ENCODE measurements at places on chromosomes 4 and X. TPM values are rescaled to one million over a fixed set of nuclear protein-coding genes. Genes with fewer than 3 reads are reported as not detected.

- peak; percentile 47 for DNase-seq
These were observed 55.9 kb downstream of the FGFBP1 start for GRCh38 chr4:15882675-15883086.

- DNase-seq, result no peak
These were observed 198.3 kb downstream of the PCDH10 start for GRCh38 chr4:133347409-133347808.

- no peak for DNase-seq
These were observed 80.9 kb downstream of the FAM114A1 start for GRCh38 chr4:38948551-38948950.

GRCh38 chrX:103608306-103608963 lies 672 bp downstream of the TCEAL3 start:
- DNase-seq, result no peak

GRCh38 chrX:77638397-77638796 lies 147.6 kb downstream of the ATRX start:
- no peak for DNase-seq

Gene AMBN
- not detected for total RNA-seq

Gene CACNA1F
- not detected for total RNA-seq

Gene CPZ
- not detected for total RNA-seq

Gene TLR6
- total RNA-seq, result 1.2 TPM

Gene LRIT3
- not detected for total RNA-seq
